ENCODE measurements at places on chromosomes 11 and 22. TPM values are rescaled to one million over a fixed set of nuclear protein-coding genes. Genes with fewer than 3 reads are reported as not detected.
A peak's percentile ranks its signal among the peaks of the same experiment; 100 is the strongest.

DNA sequence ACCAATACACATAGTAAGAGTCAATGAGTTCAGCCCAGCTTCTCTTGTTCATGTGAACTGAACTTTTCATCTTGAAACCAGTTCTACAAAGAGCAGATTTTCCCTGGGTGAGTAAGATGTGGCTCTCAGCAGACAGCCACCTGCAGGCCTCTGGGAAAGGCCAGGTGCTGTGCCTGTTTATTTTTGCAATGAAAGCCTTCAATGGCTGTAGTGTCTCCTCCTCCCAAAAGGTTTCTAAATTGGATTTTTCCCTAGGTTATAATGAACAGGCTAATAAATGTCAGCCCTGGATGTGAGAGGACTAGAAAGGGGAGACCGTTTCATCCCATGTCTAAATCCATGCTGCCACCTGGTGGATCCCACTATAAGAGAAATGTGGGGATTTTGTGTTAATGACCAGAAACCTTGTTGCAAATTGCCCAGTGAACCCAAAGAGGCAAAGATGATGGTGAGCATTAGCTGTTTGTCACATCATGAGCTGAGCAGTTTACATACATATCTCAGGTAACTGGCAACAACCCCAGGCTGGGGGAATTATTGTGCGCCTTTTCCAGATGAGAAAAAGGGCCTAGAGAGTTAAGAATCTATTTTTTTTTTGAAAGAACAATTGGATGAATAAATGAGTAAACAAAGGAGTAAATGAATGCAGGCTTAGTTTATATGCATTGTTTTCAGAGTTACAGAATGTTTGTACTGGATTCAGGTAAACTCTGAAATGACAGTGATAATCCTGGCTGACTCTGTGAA lies 12.7 kb downstream of the C11orf91 start:
- peak; percentile 56 for DNase-seq

GRCh38 chr11:68216171-68216938 lies 3.3 kb upstream of the KMT5B start:
- no peak for DNase-seq

- DNase-seq, result peak; percentile 40
These were observed 11.5 kb downstream of the P2RX3 start for GRCh38 chr11:57349491-57350274.

DNA sequence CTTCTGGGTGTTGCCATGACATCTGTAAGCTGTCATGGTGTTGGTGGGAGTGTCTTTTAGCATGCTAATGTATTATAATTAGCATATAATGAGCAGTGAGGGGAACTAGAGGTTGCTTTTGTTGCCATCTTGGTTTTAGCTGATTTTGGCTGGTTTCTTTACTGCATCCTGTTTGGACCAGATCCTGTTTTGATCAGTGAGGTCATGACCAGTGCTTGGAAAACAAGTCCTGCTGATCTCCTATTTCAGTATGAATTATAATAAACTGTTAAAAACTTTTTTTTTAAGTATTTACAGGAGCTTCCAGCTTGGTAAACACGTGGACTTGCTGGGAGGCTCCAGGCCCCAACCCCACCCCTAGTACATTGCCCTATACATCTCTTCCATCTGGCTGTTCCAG lies 30.5 kb upstream of the P4HA3 start:
- no peak for DNase-seq

- no peak for DNase-seq
These were observed 170.9 kb downstream of the MIAT start for GRCh38 chr22:26828311-26828710.

The INS gene
- total RNA-seq, result not detected

Data from umbilical cord (tissue), 2 donors.